ENCODE measurements at places on chromosomes 12 and 14.

DNA sequence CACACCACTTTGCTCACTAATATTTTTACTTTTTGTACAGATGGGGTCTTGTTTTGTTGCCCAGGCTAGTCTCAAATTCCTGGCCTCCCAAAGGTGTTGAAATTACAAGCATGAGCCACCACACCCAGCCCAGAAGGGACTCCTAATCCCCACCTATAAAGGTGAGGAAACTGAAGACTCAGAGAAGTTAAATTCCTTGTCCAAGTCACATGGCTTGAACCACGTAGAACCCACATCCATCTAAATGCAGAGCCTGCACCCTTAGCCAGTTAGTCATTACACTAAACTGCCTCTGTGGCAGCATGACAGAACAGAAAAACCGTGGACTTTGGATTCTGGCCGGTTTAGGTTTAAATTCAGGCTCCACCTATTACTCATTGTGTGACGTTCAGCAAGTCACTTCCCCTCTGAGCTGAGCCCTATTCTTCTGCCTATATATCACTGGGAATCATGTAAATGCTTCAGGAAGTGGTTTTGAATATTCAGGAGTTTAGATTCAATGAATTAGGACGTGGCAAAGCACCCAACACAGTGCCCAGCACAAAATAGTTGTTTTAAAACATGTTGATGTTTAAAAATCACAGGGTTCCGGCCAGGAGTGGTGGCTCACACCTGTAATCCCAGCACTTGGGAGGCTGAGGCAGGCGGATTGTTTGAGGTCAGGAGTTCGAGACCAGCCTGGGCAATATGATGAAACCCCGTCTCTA is 3.0 kb upstream of the CORO1C start:
- DNase-seq: no peak

DNA sequence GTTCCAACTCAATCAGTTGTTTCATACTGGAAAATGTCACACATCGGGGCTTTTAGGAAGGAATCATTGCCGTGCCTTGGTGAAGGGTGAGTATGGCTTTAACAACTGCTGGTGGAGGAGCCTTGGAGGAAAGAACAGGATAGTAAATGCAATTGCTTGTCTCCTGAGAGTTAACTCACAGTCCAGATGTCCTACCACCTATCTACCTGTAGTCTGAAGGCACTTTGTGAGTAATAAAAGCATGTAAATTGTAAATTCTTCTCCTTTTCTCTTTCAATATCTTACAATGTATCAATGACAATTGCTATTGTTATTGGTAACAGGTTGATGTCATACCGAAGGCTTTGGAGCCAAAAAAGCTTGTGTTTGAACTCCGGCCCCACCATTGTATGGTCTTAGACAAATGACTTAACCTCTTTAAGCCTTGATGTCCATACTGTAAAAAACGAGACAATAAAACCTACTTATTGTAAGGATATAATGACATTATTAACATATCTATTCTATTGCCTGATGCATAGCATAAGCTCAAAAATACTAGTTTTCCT is 397.4 kb downstream of the ADAMTS20 start:
- no peak for DNase-seq

DNA sequence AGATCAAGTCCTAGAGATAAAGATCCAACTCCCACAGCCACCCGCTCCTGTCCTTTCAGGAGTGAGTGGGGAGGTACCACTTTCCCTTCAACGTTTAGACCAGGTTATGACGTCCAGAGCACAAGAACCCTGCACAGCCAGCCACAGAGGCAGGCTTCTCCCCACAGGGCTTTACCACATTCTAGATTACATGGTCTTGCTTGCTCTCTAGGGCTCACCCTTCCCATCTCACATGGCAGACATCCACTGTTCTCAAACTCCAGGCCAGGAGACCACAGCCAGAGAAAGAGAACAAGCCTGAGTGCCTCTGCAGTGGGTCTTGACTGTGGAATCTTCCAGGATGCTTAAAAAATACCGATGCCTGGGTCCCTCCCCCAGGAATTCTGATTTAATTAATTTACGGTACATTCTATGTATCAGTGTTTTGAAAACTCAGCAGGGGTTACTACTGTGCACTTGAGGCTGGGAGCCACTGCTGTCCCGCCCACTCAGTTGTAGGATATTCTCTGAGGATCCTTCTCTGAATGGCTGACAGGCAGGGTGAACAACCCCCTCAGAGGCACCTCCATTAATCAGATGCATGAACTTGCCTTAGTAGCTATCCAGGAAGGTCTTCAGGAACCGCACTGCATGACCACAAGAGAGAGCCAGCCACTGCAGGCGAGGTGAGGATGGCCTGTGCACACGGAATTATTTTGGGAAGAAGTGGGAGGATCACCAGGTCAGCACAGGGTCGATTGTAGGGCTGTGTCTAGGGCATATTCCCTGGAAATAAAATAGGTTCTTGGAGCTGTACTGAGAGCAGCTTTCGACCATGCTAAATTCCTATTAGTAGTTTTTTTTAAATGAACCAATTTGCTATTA is 21.5 kb upstream of the SOCS2 start:
- DNase-seq: no peak

DNA sequence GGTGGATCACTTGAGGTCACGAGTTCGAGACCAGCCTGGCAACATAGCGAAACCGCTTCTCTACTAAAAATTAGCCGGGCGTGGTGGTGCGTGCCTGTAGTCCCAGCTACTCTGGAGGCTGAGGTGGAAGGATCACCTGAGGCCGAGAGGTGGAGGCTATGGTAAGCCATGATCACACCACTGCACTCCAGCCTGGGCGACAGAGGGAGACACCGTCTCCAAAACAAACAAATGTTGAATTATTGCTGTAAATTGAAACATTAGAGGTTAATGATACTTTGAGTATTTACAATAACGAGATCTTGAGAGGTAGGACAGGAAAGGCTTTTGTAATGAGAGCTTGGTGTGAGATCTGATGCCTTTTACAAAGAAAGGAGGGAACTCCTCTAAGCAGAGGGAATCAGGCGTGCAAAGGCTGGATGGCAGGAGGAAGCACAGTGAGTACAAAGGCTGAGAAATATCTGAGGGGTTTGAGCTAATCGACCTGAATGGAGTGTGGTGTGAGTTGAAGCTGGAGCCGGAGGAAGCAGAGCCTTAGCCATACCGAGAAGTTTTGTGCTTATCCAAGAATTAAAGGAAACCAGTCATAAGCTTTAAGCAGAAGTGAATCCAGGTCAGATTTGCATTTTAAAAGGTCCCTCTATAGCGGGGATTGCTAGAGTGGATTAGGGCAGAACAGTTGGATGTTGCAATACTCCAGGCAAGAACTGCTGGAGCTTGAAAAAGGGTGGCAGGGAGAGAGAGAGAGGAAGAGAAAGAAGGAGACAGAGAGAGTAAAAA is 1.1 kb downstream of the RHNO1 start:
- DNase-seq: no peak

- DNase-seq: no peak
Measured at GRCh38 chr14:80946797-80947196, 5.3 kb upstream of the CEP128 start.

DNA sequence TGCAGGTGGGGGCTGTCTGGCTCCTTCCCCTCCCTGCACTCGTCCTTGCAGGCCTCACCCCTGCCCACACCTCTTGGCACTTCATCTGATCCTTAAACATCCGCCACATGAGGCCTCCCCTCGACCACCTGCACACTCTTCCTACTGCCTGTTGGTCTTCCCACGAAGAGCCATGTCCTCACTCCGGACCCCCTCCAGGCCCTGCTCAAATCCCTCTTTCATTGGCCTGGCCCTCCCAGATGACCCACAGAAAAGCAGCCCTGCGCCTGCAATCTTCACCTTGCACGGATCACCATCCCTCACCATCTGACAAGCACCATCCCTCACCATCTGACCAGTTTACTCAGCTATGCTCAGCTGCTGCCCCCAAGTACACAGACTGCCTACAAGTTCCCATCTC is 193.6 kb downstream of the BCL11B start:
- no peak for DNase-seq

GRCh38 chr12:88036353-88036965 is 7.3 kb upstream of the C12orf50 start:
- no peak for DNase-seq

Measured in central memory CD4-positive, alpha-beta T cell (primary cell).